ENCODE measurements at places on chromosomes 7 and 10.

GRCh38 chr7:131546583-131547141 is 9.8 kb downstream of the PODXL start:
- DNase-seq, result no peak

- no peak for DNase-seq
These were observed 444 bp upstream of the TNPO3 start for GRCh38 chr7:129055294-129055816.

DNA sequence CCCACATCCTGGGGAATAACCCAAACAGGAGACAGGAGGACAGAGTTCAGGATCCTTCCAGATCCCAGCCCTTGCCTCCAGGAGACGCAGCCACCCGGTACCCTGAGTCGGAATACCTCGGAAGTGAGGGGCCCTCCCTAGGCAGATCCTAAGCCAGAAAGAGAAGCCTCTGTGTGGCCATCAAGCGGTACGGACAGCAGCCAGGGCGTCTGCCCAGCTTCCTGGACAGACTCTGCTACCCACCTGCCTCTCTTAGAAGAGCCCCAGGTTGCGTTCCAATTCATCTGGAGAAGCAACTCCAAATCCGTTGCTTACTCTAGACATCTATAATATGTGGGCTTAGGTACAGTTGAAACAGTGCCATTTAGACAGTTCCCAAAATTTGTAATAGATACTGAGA is 220.2 kb upstream of the SH2B2 start:
- no peak for DNase-seq

DNA sequence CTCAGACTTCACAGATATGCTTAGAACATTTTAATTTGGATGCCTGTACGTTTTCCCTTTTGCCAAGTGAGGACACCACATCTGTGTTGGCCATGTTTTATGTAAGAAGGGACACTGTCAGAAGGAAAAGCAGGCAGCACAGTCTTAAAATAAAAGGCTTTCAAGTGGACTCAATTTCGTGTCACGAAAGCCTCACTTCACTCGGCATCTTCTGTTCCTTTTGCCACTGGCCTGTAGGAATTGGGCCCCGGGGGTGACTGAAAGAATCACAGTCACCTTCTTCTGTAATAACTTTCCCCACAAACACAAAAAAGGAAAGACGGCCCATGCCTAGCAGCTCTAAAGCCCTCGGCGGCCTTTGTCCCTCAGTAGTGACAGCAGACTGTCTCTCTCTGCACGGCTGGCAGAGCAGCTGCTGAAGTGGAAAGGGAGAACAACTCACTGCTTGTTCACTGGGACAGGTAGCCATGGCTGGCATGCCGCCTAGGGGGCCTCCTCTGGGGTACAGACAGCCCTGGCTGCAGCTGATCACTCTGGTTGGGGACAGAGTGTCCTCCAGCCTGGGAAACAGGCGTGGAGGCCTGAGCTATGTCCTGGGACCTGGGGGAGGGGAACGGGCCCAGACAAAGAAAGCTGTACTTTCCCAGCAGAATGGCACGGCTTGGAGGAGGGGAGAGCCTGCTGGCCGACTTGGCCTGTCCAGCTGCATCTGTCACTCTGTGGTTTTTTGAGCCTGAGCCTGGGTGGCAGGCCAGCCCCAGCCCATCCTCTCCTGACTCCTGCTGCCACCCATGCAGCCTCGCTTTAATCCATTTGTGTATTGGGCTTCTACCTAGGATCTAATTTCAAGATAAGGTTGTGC is 4.4 kb downstream of the RASSF4 start:
- DNase-seq, result peak; percentile 78

GRCh38 chr7:107726356-107727130 is 17.4 kb upstream of the CBLL1 start:
- DNase-seq, result no peak

DNA sequence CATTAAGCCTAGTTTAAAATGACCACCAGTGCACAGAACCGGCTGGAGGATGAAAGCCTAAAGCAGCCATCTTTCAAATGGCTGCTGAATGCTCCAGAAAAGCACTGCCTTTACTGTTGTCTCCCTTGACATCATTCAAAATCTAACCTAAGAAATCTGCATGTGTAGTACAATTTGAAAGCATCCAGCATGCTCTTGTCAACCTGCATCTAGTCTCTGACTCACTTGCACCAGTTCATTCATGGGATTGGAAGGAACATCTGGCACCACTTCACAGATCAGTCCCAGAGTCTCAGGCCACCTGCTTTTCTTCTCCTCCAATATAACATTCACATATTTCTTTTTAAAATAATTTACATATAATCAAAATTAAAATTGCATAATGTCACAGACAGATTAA is 76.2 kb downstream of the RNF133 start:
- DNase-seq, result no peak

- DNase-seq, result no peak
These were observed 141.4 kb upstream of the BET1 start for GRCh38 chr7:94145602-94146001.

DNA sequence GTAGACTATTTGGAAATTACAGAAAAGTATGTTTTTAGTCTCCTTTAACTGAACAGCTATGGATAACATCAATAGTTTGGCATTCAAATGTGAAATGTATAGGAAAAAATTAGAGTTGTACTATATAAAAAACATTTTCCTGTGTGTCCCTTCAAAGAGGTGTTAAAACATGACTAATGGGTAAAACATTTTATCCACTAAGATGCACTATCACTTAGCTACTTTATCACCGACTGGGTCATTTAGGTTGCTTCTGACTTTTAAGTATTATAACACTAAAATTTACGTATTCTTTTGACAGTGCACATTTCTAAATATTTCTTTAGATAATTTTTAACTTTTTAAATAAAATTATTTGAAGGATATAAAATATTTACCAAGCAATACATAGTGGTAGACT is 77.6 kb downstream of the UBE2H start:
- no peak for DNase-seq

DNA sequence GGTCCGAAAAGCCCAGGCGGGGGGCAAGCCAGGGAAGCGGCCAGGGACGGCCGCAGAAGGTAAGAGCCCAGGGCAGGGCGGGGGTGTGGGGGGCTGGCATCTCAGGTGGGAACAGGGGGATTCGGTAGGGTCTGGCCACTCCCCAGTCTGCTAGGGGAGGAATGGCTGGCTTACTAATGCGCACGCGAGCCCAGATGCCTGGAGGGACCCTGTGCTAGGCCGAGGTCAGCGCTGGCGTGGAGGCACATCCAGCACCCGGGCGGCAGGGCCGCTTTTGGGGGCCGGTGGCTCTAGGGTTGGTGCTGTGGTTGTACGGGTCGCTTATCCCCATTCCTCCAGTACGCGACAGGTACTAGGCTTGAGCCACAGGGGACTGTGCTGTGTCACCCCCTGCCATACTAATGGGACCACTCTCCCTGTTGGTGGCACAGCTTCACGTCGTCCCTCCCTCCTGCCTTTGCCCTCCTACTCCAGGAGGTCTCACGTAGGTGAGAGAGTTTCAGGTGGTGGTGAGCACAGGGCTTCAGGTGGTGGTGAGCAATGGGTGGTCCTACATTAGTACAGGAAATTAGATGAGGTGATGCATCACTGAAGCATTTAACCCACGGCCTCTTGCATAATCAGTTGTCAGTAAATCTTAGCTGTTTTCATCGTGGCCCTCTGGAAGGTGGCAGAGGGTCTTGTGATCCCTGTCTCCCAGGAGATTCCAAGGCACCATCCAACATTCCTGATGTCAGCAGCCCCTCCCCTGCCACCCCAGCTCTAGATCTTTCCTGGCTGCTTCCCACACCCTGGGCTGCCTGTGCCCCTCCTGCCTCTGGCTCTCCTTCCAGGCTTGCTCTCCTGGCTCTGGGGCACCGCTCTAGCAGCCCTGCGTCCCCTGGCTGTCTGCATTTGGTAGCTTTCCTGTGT is 971 bp downstream of the AEBP1 start:
- peak; percentile 72 for DNase-seq

DNA sequence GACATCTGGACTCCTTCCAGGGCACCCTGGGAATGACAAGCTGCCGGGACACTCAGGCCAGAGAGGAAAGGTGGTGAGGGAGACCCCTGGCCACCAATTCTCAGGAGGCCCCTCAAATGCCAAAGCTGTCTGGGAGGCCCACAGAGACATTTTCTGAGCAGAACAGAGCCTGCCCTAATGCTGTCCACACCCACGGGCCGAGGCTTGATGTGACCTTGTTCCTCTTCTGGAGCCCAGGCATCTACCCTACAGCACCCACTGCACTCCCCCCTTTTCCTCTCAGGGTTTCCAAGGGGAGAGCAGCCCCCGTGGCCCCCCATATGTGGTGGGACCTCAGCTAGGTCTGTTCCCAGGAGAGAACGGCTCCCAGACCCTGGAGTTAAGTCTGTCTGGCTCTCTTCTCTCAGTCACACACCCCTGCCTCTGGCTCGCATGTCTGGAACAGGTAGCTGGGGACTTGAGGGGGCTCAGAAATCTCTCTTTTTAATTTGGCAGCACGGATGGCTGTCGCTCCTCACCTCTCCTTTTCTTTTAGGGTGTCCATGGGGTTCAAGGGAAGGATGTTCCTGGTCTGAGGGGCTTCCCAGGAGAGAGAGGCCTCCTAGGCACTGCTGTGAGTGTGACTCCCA is 16.8 kb upstream of the VOPP1 start:
- no peak for DNase-seq

GRCh38 chr7:27606270-27607209 is 56.1 kb downstream of the HIBADH start:
- peak; percentile 48 for DNase-seq

GRCh38 chr7:7967886-7968543 is 581 bp upstream of the GLCCI1 start:
- no peak for DNase-seq

DNA sequence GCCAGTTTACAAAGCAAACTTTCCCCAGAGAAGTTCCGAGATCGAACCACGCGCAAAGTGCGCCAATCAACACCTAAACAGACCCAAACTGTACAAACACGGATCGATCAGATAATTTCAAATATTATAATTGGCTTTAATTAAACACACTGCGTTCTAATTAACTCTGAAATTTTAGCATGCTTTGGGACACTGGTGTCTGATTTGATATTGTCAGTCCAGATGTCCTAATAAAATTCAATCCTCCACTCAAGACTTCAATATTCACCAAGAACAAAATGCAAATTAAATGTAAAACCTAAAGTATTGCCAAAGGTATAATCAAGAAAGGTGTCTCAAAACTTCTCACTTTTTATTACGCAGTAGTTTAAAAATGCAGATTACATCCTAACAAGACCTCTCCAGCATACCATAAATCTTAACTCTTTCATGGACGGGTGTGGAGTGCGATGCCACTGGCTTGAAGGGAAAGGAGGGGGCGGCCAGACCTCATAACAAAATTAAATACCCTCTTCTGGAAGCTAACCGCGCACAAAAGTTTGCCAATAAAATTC is 5.9 kb upstream of the EBF3 start:
- no peak for DNase-seq

- no peak for DNase-seq
These were observed 322.0 kb downstream of the FRMD4A start for GRCh38 chr10:14008740-14009080.

- peak; percentile 28 for DNase-seq
These were observed 30.5 kb downstream of the GNAT3 start for GRCh38 chr7:80481196-80481884.

GRCh38 chr7:44824894-44825526 is 22.9 kb downstream of the H2AZ2 start:
- DNase-seq, result no peak

- DNase-seq, result no peak
These were observed 199.9 kb upstream of the IMMP2L start for GRCh38 chr7:111762211-111762610.

GRCh38 chr10:131563411-131563810 is 251.9 kb upstream of the TCERG1L start:
- no peak for DNase-seq

DNA sequence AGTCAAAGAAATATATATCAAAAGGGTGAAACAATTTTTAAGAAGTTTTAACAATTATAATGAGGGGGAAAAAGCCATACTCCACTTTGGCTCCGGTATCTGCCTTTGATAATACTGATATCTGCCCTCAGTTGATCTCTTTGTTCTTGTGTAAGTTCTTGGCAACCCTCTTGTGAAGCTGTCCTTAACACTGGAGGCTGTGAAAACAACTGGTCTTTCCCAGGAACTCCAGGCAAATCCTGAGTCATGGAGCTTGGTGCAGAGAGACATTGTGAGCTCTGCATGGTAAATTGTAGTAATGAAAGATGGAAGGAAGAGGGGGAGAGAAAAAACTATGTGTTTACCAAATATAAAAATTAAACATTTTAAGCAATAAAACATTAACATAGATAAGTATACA is 11.9 kb upstream of the ERVW-1 start:
- DNase-seq, result peak; percentile 44
